Occipital lobe (tissue), 3 donors: ENCODE measurements at places on chromosomes 3 and 15. TPM values are rescaled to one million over a fixed set of nuclear protein-coding genes. Genes with fewer than 3 reads are reported as not detected.

GRCh38 chr3:135161425-135161824 is 366.4 kb downstream of the EPHB1 start:
- no peak for DNase-seq

The TMEM158 gene
- total RNA-seq = 23.4 TPM

GRCh38 chr3:114884213-114884923 is 262.7 kb downstream of the ZBTB20 start:
- DNase-seq = no peak

DNA sequence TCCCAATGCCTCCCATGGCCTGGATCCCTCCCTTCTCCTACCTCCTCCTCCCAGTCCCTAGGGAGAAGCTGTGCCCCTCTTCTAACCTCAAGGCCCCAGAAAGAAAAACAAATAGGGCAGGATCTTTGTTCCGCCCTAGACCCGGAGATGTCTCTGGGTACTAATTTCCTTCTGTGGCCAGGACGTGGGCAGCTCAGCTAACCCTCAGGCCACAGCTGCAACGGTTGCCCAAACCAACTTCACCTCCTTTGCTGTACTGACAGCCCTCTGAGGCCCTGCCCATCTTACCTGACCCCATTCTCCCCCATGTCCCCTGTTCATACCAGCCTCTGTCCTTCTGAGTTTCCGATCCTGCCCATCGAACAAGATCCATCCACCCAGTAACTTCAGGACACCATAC is 70.7 kb downstream of the SRGAP3 start:
- DNase-seq = no peak

- DNase-seq = no peak
Measured at GRCh38 chr3:48536785-48537184, 19.8 kb downstream of the PFKFB4 start.

DNA sequence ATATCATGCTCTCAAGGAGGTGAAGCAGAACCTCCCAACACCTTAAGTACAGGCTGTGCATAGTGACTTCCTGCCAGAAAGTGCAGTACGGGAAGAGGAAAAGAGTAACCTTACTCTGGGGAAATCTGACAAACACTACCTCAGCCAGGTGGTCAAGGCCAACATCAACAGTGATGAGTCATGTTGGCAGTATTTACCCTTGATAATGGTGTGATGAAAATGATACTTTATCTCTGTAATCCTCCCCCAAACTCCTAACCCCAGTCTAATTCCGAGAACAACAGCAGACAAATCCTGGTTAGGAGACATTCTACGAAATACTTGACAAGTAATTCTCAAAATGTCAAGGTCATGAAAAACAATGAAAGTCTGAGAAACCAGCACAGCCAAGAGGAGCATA is 26.5 kb downstream of the ANKDD1A start:
- DNase-seq = no peak

GRCh38 chr3:147940405-147941193 is 531.4 kb downstream of the ZIC1 start:
- no peak for DNase-seq

DNA sequence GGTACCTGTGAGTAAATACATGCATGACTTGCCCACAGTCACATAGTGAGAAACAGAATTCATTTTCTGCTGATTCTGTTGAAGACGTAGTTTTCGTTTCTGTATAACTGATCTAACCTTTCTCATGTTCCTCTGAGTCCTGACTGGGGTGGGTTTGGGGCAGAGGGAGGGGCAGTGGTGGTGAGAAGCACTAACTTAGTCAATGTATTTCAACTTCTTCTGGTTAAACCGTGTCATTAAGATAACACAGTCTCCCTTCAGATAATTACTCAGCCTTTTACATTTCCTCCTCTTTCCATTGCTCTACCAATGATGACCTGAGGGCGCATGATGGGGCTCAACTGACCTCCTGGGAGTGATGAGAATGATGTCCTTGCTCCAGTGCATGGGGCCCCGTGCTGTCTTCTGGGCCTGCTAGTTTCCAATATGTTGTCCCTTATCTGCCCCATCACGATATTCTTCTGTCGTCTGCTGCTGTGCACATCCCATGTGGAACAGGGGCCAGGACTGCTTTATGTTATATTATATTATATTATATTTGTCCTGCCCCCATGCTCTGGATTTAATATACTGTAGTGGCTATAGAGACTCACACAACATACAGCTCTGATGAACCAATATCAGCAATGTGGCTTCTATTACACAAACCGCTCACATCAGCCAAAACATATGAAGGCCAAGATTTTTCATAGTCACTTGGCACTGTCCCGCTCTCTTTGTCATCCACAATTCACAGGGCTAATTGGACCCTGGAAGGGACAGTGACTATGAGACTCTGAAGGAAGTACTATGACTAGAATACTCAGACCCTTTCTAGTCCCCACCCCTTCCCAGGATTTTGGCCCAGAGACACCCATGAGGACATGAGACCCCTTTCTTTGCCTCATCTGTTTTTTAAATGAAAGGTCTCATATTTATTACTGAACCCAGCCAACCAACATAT is 407.1 kb upstream of the MCTP2 start:
- no peak for DNase-seq

DNA sequence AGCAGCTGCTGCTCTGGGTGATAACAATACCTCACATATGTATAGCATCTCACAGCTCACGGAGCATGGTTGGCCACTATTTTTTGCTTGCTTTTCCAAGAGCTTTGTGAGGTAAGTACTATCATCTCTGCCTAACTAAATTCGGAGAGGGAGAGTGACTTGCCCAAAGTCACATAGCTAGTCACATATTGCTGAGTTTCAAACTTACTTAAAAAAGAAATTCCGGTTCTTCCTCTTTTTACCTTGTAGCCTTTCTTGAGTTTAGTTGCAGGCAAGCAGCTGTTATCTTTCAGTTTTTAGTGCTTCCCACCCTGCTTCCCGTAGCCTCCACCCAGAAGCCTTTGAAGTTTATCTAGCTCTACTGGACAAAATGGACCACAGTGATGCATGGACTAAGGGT is 309.2 kb downstream of the PDCD6IP start:
- no peak for DNase-seq

The BUB1B gene
- total RNA-seq = 6.6 TPM

DNA sequence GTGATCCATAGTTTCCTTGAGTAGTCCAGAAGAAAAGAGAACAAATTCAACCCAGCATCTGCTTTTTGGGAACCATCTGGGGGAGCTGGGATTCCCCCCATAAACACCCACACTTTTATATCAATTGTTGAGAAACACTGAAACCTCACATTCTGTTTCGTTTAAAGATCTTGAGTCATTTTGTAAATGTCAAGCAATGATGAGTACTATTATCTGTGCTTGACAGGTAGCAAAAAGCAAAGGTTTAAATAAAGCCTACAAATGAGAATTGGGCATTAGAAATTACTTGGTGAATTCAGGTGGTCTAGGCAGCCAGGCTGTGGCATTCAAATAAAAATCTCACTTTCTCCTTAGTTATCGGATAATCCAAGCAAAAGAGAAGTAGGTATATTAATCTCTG is 75.7 kb downstream of the TMEM266 start:
- DNase-seq = no peak

The FOXL2NB gene
- 0.16 TPM for total RNA-seq

The ANKUB1 gene
- total RNA-seq = 0.78 TPM

- DNase-seq = peak; percentile 50
Measured at GRCh38 chr15:66387163-66388042, 691 bp downstream of the MAP2K1 start.

GRCh38 chr3:81980596-81981494 is 219.4 kb upstream of the GBE1 start:
- no peak for DNase-seq

DNA sequence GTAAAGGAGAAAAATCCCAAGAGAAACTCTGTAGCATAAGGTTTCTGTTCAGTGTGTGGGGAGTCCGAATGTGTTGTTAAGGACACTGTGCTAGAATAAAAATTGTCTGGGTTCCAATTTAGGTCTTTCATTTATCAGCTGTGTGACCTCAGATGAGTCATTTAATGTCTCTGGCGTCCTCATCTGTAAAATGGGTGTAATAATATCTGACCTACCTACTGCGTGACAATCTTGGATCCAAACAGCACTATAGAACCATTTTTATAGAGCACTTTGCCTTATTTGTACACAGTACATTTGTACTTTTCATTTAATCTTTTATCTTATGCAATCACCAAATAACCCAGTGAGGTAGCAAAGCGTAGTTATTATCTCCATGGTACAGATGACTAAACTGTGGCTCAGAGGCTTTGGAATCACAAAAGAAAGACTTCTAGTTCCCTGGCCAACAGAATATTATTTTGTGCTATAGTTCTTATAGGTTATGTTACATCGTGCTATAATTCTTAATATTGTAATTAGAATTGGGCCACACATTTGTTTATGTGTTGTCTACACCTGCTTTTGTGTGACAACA is 46.6 kb upstream of the TNIK start:
- DNase-seq = no peak

The PPP1R14D gene
- not detected for total RNA-seq

The CPNE9 gene
- 0.31 TPM for total RNA-seq

The CYB561D2 gene
- 10.0 TPM for total RNA-seq

- DNase-seq = no peak
Measured at GRCh38 chr15:88397506-88397905, 69.7 kb downstream of the MRPL46 start.

The FAM162A gene
- 10.3 TPM for total RNA-seq

DNA sequence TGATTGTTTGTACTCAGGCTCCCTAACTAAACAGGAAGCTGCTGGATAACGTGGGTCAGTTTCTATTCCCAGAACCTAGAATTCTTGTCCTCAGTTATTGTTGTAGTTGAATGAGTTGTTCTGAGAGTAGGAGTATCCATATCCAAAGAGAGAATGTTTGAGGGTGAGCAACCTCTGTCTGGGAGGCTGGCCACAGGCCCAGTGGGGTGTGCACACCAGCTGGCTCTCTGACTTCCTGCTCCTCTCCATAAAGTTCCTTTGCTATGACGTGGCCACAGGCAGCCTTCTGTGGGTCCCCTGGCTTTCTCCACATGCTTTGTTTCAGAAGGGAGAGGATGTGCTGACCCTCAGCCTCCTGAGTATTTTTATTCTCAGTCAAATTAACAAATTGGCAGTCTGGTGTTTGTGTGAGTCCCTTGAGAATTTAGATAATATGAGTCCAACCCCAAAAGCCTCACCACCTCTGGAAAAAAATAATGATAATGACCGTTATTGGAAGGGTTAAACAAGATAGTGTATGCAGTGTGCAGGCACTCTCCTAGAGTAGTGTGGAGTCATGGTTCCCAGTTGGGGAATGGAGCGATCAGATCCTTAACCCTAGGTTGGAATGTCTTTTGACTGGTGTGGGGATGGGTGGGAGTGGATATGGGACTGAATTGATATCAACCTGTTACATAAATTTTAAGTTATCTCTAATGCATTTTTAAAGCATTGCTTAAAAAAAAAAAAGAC is 47.6 kb upstream of the MED12L start:
- DNase-seq = peak; percentile 5

GRCh38 chr3:29454161-29454611 is 173.3 kb downstream of the RBMS3 start:
- DNase-seq = no peak

GRCh38 chr3:189771842-189772450 is 140.8 kb downstream of the TP63 start:
- DNase-seq = no peak

GRCh38 chr3:55271549-55271948 is 215.6 kb downstream of the WNT5A start:
- no peak for DNase-seq

GRCh38 chr3:27487383-27487782 is 3.2 kb upstream of the SLC4A7 start:
- no peak for DNase-seq

- no peak for DNase-seq
Measured at GRCh38 chr3:171553086-171553485, 92.9 kb upstream of the TNIK start.

The GOLGA8T gene
- total RNA-seq = 0.16 TPM

- no peak for DNase-seq
Measured at GRCh38 chr3:66553441-66554113, 52.8 kb upstream of the LRIG1 start.

GRCh38 chr3:177212278-177212610 is 15.0 kb upstream of the TBL1XR1 start:
- no peak for DNase-seq

DNA sequence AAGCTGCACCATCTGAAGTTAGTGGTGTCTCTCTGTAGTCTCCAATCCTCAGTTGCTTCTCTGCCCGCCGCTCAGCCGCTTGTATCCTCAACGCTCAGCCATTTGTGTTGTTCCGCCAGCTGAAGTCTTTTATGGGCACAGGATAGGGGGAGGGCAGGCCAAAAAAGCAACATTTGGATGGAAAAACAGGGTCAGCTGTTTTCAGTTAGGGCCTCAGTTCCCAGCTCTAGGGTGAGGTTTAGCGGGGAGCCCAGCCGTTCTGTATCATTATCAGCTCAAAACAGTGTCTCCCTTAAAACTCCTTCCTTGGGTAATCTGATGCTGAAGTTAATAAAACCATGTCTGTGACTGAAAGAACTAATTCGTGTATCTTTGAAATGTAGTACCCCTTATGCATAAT is 329.5 kb upstream of the AZI2 start:
- DNase-seq = no peak

The AP3B2 gene
- total RNA-seq = 52.9 TPM

GRCh38 chr15:91237445-91237844 is 137.4 kb downstream of the SV2B start:
- DNase-seq = no peak

The RYR3 gene
- total RNA-seq = 15.4 TPM

The MESP2 gene
- total RNA-seq = not detected

The GAP43 gene
- total RNA-seq = 148 TPM

- no peak for DNase-seq
Measured at GRCh38 chr3:52246264-52246620, 683 bp downstream of the PPM1M start.
